ENCODE measurements at places on chromosomes 5 and 9.

DNA sequence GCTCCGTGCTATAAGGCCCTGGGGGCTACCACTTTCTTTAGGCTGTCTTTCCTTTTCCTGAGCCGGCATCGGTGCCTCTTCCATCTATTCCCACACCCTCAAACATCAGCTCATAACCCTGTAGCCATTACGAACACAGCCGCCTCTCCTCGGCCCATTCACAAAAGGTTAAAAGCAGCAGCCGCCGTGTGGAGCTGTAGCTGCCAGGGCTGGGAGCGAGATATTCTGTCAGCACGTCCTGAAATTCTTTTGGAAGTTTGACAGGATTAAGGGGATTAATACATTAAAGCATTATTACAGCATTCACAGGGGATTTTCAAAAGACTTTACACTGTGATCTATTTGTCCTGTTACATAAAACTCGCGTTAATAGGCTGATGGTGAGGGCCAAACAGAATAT, 428.2 kb downstream of the CDK5RAP2 start:
- DNase-seq: no peak

- no peak for DNase-seq
Measured at GRCh38 chr9:98873951-98874371, 66.5 kb downstream of the GALNT12 start.

- no peak for DNase-seq
Measured at GRCh38 chr5:31273161-31273560, 79.7 kb downstream of the CDH6 start.

DNA sequence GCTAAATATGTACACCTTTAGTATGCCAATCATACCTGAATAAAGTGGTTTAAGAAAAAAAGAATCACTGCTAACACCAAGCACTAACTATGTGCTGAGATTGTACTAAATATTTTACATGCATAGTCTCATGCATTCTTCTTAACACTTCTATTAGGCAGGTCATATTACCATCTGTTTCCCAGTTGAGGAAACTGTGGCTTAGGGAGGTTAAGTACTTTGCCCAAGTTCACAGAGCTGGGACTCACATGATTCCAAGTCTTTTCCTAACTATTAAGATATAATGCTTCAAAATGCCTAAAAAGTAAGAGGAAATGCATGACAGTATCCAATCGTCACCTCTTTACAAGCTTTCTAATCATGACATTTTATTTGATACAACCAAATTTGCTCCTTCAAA, 69.2 kb upstream of the PLPP6 start:
- no peak for DNase-seq

DNA sequence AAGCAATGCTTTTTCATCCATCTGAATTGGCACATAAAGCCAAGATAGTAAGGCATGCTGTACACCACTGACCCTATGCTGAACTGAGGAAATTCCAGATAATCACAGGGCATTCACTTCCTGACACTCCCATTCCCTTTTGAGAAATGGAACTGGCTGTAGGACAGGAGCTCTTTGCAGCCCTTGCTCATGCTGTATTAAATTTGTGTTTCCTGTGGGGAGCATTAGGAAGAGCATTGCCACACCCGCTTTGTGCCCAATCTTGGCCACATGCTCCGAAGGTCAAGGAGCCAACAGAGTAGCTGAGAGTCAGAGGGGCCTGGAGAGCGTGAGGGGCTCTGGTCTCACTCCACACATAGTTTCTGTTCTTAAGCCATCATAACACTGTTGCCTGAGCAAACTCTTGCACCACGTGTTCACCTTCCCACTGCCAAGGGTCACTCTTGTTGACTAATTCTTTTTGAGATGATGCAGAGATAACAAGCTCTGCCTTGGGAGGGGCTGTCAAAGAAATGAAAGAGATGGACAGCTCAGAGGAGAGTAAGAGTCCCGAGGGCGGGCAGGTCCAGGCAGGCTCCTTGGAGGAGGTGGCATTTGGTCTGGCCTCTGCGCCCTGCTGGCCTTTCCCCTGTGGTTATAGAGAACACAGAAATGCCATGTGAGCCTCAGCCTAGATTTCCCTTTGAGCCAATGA, 31.7 kb upstream of the ARAP3 start:
- no peak for DNase-seq

DNA sequence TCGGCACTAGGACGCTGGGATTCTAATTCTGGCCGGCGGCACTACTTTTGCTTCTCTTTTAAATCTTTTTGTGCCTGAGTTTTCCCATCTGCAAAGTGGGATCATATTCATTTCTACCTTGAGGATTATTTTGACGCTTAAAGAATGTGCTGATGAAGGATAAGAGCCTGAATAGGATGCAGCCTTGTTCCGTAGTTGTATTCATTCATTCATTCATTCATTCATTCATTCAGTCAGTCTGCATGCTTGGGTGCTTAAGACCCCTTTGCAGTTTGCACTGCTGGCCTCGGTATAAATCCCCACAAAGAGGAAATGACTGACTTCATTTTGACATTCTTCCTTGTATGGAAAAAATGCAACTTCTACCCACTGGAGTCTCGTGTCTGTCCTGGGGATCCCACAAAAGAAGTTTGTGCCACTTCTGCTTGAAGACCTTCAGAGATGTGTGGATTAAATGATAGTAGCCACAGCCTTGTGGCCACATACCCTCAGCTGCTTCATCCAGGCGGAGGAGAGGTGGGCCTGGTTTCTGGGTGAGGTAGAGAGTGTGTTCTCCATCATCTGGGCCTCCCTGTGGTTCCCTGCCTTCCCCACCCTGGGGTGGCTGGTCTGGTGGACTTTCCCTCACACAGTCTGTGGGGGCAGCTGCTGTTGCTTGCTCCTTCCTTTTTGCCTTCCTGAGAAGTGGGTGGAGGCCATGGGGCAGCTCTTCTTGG, 62.6 kb downstream of the PPARGC1B start:
- DNase-seq: no peak

GRCh38 chr5:141598391-141599345, 20.1 kb downstream of the DIAPH1 start:
- no peak for DNase-seq

All from dorsolateral prefrontal cortex (tissue), 122 donors.